Left renal pelvis (tissue), 4 donors: ENCODE measurements at places on chromosomes 6 and 20. TPM values are rescaled to one million over a fixed set of nuclear protein-coding genes. Genes with fewer than 3 reads are reported as not detected.

Gene MRAP2
- polyA plus RNA-seq, result 17.7 TPM

GRCh38 chr6:170522565-170523183 lies 30.4 kb downstream of the PSMB1 start:
- no peak for DNase-seq

GRCh38 chr6:3697609-3698008 lies 53.9 kb downstream of the PXDC1 start:
- DNase-seq, result no peak

Gene OOEP
- polyA plus RNA-seq, result not detected

Gene PPP1R16B
- 6.5 TPM for polyA plus RNA-seq

- no peak for DNase-seq
Observed at GRCh38 chr20:36646678-36647077, 682 bp upstream of the SLA2 start.

DNA sequence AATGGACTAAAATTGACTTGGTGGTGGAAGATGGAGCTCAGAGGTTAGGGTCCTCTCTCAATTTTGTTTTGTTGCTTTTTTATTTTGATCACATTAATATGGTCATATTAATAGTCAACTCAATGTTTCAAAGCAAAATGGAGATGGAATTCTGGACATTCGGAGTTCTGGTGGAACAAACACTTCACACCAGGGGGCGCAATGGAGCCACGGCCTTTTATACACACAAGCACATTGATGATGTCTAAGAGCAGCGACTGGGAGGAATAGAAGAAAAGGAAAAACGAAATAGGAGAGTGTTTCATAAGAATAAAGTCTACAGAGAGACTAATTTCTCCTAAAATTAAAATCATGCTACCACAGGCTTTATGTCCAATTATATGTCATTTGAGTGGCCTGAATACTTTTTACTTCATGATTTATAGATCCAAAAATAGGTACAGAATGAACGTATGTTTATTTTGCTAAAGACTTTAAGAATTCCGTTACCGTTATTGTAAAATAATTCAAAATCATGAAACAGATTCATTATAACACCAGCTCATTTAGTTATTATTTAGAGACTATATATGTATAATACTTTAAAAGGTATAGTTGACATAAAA lies 197.6 kb upstream of the SASH1 start:
- no peak for DNase-seq

Gene MICB
- polyA plus RNA-seq, result 0.49 TPM

DNA sequence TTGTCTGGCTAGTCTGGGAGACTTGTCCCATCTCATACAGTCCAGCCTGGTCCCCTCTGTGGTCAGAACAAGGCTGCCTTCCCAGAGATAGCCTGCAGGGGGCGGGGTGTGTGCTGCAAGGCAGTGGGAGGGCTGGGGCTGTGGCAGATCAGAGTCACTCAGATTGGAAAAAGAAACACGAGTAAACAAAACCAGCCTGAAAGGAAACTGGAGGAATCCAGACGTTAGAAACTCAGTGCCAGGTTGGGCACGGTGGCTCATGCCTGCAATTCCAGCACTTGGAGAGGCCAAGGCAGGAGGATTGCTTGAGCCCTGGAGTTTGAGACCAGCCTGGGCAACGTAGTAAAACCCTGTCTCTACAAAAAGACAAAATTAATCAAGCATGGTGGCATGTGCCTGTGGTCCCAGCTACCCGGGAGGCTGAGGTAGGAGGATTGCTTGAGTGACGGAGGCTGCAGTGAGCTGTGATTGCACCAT lies 20.2 kb downstream of the LEMD2 start:
- DNase-seq, result no peak

Gene NKX2-2
- polyA plus RNA-seq, result not detected

DNA sequence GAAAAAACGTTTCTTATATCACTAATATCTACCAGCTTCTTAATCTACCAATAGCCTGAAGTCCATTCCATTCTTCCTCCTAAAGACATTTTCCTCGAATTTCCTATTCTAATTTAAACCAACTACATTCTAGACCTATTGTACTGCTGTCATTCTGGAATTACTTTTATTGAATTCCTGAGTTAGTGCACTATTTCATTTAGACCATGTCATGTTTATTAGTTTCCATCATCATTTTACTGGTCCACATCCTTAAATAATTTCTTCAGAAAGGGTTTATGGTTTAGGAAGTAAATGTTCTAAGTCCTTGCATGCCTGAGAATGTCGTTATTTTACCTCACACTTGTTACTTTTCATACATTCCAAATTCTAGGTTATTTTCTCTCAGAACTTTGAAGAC lies 13.2 kb downstream of the LCA5 start:
- DNase-seq, result no peak

- DNase-seq, result no peak
Observed at GRCh38 chr20:11591965-11592364, 325.7 kb upstream of the BTBD3 start.

Gene GATA5
- 7.7 TPM for polyA plus RNA-seq

DNA sequence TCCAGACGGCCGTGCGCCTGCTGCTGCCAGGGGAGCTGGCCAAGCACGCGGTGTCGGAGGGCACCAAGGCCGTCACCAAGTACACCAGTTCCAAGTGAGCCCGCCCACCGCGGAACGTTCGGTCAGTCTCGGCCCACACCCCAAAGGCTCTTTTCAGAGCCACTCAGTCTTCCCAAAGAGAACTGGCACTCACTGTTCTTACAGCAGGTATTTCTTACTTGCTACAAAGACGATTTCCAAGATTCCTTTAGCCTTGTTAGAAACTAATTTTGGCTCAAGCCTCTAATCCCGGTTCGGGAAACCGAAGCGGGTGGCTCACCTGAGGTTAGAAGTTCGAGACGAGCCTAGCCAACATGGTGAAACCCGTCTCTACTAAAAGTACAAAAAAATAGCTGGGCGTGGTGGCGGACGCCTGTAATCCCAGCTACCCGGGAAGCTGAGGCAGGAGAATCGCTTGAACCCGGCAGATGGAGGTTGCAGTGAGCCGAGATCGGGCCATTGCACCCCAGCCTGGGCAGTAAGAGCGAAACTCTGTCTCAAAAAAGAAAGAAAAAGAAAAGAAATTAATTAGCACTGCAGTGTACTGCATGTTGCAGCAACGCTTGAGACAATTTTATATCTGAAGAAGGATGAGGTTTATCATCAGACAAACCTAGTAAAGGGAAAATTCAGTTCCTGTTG lies 73.1 kb downstream of the OR2B2 start:
- no peak for DNase-seq

DNA sequence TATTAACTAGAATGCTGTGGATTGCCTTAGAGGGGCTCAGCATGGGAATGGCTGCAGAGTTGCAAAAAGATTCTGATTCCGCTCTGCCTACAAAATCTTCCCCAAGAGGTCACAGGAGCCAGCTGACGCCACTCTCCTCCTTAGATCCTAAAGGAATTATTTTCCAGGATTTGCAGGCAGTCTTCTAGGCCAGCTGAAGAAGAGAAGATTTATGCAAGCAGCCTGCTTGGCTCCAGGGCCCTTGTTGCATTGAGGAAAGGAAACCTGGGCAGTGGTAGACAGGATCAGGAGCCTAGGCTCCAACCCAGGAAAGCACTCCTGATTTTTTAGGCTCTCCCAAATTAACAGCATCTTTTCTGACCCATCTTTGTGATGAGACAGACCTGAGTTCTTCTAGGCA lies 245.8 kb downstream of the PKHD1 start:
- no peak for DNase-seq

DNA sequence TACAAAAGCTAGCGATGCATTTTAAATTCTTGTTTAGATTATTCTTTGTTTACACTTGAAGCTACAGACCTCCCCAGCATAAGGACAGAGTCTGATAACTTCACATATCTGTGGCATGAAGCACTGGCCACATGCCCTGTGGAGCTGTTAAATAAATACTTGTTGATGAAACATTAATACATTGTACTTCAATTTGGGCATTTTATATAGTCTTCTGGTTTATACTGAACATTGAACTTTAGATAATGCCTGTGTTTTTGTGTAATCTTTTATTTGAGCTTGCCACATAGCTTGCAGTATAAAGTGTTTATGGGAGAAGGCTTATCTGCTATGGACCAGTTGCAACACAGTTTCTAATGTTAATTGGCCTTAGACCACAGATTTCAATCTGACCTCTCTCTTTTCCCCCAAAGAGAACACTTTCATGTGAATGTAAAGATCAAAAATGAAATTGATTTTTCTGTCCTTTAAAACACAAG lies 48.2 kb downstream of the FRK start:
- no peak for DNase-seq

Gene LINC00237
- polyA plus RNA-seq, result not detected

Gene SLC24A3
- 26.8 TPM for polyA plus RNA-seq

Gene PTCRA
- polyA plus RNA-seq, result not detected

Gene TRDN
- 1.6 TPM for polyA plus RNA-seq

Gene AGER
- 15.5 TPM for polyA plus RNA-seq

GRCh38 chr20:2763186-2763585 lies 37.2 kb downstream of the CPXM1 start:
- DNase-seq, result no peak

Gene CLIC5
- polyA plus RNA-seq, result 18.6 TPM

- no peak for DNase-seq
Observed at GRCh38 chr20:6780433-6781190, 13.1 kb downstream of the BMP2 start.

- no peak for DNase-seq
Observed at GRCh38 chr6:49118478-49118877, 344.6 kb downstream of the MMUT start.

Gene SLC35D3
- polyA plus RNA-seq, result 0.12 TPM

DNA sequence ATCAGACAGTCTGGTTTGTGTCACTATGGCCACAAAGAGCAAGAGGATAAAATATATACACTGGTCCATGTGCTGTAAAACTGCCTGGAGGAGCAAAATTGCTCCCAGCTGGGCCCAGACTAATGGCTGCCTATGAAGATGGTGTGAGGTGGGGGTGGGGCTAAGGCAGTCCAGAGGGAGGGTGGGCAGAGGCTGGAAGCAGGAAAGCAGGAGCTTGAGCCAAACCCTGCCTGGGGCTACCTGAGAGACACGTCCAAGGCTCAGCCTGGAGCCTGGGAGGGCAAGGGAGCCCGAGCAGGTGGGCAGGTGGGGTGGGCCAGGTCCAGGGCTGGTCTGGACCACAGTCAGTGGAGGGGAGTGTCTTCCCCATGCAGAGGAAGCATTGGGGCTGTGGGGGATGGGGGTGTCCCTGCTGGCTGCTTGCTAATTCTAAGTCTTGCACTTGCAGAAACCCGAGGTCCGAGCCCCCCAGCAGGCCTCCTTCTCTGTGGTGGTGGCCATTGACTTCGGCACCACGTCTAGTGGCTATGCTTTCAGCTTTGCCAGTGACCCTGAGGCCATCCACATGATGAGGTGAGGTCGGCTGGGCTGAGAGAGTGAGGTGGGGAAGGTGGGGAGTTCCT lies 9.5 kb downstream of the HSPA12B start:
- DNase-seq, result no peak

Gene LHFPL5
- 0.24 TPM for polyA plus RNA-seq

Gene EPB41L1
- polyA plus RNA-seq, result 75.0 TPM

- DNase-seq, result no peak
Observed at GRCh38 chr20:57251344-57251743, 15.1 kb downstream of the BMP7 start.

DNA sequence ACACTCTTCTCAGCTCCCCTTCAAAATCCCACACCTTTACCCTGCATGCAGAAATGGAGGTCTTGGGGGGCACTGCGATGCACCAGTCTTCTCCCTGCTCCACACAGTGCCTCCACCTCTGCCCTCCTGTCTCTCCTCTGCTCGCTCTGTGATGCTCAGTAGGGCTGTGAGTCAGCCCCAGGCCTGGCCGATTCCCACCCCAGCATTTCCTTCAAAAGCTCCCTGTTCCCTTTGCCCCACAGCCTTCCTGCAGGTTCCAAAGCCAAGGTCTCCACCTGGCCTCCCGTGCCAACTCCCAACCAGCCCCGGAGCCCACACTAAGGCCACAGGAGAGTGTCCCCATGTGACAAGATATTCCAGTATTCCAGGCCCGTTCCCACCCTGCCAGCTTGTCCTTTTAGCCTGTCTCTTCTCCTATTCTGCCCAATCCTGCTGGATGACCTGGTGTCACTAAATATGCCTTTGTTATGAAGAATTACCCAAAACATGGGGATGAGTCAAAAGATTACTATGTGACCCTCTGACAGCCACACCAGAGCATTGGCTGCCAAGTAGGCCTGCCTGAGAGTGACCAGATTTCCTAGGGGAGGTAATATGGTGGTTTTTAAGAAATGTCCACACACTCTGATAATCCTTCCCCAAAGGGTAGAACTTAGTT lies 118.9 kb upstream of the NXT1 start:
- no peak for DNase-seq

Gene BHLHE23
- not detected for polyA plus RNA-seq

GRCh38 chr6:65760285-65760684 lies 53.3 kb upstream of the EYS start:
- no peak for DNase-seq

GRCh38 chr20:2858591-2858990 lies 14.7 kb upstream of the PTPRA start:
- no peak for DNase-seq

DNA sequence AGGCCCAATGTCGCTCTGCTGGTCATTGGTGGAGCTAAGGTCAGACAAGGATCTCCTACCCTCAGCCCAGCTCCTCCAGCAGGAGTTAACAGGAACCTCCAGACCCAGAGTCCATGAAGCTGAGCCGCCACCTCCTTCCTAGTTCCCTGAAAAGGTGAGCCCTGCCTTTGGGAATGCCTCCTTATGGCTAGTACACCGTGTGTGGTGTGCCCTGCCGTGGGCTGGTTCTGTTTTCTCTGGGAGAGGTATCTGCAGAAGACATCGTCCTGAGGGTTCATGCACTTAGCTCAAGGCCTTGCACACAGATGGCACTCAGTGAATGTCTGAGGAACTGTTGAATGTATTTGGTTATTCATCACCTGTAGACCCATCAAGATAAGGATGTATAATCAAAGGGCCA lies 15.3 kb downstream of the BANF2 start:
- DNase-seq, result no peak

- no peak for DNase-seq
Observed at GRCh38 chr20:48189181-48189580, 403.9 kb upstream of the SULF2 start.

- no peak for DNase-seq
Observed at GRCh38 chr20:54875307-54875706, 399.9 kb downstream of the DOK5 start.

- DNase-seq, result no peak
Observed at GRCh38 chr6:3919130-3919628, 70.0 kb downstream of the FAM50B start.

DNA sequence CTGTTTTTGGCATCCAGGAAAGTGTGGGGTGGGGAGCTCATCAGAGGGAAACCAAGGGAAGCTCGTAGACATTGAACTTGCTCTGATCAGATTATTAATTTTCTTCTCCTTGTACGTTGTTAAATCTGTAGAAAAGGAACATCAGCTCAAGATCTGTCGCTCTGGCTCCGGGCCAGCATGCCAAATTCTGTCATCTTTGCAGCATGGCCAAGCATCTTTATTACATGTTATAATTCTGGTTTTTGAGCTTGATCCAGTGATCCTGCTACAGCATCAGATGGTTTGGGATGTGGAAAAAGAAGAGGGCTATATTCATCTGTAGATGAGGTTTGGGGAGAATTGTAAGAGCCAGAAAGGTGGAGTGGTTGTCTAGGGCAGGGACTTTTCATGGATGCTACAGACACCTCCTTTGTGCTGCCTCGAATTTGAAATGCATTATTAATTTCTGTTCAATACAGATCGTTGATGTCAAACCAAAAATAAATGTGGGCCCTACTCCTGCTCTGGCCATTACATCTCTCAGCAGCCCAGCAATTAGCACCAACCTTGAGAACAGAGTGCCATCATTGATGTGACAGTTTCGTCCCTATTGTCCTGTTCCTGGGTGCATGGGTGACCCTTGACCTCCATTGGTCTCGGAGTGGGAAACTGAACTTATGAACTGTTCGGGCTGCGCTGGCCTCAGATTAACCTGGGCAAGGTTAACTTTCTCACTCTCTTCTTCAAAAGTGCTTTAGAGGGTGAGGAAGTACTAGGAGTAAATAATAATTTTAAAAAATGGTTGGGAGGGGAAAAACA lies 250.8 kb downstream of the SOX4 start:
- no peak for DNase-seq
